ENCODE measurements at places on chromosomes 11 and 22.
A peak's percentile ranks its signal among the peaks of the same experiment; 100 is the strongest.

- no peak for DNase-seq
These were observed 9.7 kb upstream of the RCN1 start for GRCh38 chr11:32081129-32081641.

- no peak for DNase-seq
These were observed 14.9 kb upstream of the OR51S1 start for GRCh38 chr11:4863876-4864275.

DNA sequence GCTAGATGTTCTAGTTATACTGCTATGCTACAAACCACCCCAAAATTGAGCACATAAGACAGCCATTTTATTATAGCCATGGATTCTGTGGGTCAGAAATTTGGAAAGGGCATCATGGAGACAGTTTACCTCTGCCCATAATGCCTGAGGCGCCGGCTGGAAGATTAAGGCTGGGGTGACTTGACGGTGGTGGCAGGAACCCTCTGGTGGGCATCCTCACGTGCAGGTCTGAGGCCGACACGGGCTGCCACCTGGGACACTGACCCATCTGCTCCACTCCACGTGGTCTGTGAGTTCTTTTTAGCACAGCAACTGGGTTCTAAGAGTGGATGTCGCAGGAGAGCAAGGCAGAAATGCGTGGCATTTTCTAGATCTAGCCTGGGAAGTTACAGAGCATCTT, 40.0 kb upstream of the PRDM11 start:
- no peak for DNase-seq

DNA sequence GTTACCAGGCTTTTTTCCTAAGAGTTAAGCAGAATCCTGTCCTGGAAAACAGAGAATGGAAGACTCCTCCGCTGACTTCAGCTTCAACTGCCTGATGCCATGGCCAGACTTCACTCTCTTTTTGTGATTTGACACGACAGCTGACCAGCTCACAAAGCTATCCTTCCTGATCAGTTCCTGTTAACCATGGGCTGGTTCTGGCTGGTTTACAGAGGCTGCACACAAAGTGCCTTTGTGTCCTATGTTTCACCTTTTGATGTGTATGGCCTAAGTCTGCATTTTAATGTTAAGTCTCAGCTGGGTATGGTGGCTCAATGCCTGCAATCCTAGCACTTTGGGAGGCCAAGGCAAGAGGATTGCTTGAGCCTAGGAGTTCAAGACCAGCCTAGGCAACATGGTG, 11.1 kb downstream of the FOLR3 start:
- DNase-seq = no peak

DNA sequence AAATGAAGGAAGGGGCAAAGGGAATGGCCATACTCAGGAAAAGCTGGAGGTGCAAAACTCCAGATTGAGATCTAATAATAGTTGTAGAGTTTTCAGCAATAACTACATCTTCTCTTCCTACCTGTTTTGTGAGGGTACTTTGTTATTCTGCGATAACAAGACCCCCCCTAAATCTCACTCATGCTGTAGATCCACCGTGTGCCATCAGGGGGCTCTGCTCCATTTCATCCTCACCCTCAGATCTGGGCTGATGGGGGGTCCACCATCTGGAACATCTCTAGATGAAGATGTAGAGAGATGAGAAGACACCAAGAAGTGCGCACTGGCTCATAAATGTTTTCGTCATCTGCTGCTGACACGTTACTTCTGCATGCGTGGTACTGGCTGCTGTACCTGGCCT, 135.9 kb upstream of the KIRREL3 start:
- no peak for DNase-seq

- DNase-seq = no peak
These were observed 26.1 kb downstream of the SMCO4 start for GRCh38 chr11:93517041-93517440.

- DNase-seq = no peak
These were observed 20.0 kb downstream of the DAGLA start for GRCh38 chr11:61700212-61700611.

DNA sequence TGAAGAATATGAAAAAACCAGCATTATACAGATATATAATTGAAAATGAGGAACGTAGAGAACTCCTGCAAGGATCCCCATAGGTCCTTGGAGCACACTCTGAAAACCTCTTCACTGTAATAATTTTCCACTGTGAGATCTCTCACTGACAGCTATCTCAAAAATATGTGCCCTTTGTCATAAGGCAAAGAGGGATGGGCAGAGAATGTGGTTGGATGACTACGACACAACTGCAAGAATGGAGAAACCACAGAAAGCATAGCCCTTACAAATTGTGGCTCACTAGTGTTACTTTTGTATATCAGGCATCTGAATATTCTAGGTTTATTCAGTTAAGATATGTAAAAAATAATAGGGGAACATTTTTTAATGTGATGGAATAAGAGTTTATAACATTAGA, 7.9 kb upstream of the CTSC start:
- no peak for DNase-seq

DNA sequence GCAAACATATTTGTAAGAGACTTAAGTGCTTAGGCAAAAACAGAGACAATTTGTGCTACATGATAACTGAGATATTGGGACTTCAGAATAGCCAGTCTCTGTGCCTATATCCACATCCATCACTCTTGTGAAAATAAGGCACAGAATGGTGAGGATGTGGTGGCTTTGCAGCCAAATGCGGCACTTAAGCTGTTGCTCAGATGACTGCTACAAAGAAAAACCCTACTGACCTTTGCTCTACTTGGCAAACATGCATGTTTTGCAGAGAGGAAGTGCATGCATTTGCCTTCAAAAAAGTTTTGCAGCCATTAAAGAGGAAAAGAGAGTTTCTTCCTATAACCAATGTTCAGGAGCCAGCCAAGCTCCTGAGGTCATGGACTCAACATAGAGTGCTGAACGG, 675.0 kb upstream of the KIRREL3 start:
- no peak for DNase-seq

- no peak for DNase-seq
These were observed 87.5 kb upstream of the RRM1 start for GRCh38 chr11:4006946-4007680.

DNA sequence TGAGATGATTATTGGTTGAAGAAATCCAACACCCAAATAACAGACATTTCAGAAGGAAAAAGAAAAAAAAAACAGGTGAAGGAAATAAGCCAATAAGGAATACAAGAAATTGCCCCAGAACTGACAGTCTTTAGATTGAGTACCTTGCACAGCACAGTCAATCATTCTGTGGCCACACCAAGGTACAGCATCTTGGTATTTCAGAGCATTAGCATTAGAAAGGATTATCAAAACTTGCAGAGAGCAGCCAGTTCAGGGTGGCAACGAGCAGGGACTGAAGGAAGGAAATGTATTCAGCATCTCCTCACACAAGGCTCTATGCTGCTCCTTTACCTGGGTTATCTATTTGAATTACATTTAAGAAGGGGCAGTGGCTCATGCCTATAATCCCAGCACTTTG, 2.1 kb downstream of the ADA2 start:
- DNase-seq = no peak

- peak; percentile 14 for DNase-seq
These were observed 1432.4 kb downstream of the FAM181B start for GRCh38 chr11:81301166-81301830.

- no peak for DNase-seq
These were observed 402.1 kb downstream of the CNTN5 start for GRCh38 chr11:99422581-99423427.

GRCh38 chr11:111814557-111815320, 48.5 kb upstream of the PPP2R1B start:
- DNase-seq = no peak

DNA sequence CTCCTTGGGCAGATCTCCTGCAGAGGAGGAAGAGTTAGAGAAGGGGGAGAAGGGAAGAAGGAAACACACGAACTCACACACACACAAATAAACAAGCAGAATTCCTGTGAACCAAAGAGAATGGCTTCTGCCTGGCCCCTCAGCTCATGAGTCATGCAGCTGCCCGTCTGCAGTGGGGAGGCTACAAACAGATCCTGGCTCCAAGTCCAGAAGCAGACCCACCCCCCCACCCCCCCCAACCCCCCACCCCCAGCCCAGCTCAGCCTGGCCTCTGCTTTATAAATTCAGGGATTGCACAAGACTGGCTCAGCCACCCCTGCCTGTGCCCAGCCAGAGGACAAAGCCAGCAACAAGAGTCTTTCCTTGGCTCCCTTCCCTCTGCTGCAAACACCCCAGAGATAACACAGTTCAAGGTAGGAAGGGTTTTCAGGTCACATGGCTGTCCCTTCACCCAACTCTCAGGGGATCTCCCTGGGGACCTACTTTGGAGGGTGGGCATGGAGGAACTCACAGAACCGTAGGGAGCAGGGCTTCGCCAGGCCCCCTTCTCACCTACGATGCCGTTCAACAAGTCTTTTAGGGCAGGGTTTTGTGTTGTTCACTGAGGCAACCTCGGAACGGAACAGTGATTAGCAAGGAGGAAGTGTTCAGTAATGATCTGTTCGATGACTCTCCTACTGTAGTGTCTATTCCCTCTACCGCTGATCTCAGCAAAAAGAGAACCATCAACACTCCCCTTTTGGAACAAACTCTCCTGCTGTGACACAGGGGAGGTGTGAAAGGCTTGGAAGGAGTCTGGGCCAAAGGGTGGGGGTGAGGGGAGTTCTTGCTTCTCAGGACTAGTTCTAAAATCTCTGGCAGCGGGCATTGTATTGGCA, 35.5 kb downstream of the RPL27A start:
- no peak for DNase-seq

DNA sequence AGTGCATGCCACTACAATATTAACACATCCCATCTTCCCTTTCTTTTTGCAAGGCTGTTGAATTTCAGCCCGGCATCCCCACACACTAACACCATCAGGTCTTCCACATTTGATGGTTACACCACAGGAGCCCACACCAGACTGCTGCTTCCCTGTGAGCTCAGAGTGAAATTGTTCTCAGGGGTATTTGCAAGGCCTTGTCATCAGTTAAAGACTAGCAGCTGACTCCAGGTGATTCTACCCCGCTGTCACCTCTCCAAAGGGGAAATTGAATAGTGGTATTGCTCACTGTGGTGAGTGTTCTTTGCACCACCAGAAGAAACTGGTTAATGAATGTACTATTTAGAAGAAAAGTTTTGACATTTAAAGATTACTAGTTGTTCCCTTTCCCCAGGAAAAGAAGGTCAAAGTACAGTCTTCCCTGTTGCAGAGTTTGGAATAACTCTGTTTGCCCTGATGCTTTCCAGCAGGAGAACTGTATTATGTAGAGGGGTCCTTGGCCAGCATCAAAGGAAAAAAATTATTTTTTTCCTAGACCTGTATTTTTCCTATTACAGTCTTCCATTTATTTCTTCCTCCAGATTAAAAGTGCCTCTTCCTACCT, 41.9 kb downstream of the BID start:
- DNase-seq = no peak

- DNase-seq = no peak
These were observed 85.2 kb upstream of the LINC01488 start for GRCh38 chr11:69396051-69396947.

- no peak for DNase-seq
These were observed 17.8 kb downstream of the CD82 start for GRCh38 chr11:44583353-44583669.

DNA sequence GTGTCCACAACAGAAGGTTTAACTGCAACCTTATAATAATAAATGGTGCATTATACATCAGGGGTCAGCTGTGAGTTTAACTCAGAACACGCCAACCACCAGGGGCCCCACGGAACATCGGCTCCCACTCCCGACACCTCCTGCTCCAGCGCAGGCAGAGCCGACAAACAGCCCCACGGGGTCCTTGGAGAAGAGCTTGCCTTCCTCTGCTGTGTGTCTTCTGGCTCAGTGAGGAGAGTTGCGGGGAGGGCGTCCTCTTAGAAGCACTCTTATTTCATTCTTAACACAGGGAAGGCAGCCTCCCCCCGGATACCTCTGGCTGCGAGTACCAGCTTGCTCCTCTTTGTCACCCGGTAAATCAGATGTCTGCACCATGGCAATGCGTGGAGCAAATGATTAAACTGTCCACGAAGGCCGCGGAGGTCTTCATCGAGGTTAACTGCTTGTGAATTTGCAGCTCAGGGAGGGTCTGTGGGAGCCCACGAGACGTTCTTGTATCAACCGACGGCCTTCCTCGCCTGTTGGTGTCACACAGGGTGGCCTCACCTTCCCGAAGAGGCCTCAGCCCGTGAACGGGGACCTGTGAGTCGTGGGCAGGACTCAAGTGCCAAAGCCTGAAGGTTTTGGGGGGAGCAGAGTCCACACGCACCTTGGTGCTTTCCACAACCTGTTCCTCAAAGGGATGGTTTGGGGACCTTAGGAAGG, 464.0 kb downstream of the BRD1 start:
- DNase-seq = no peak

DNA sequence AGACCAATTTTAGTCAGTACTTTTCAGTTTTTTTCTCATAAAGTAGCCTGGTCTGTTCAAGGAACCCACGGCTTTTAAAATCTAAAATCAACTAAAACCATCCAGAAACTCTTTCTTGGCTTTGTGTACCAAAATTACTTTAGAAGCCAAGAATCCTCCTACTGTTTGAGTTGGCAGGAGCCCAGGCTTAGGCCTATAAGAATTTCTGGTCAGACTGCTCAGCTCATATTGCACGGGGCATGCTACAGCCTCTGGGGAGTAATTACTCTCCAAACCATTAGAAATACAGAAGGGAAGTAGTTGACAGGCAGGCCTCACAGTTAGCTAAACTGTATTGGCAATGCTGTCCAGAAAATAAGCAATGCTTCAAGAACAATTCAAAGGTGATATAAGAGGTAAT, 1862.9 kb upstream of the RAG2 start:
- peak; percentile 65 for DNase-seq

GRCh38 chr11:102345904-102346303, 1.1 kb upstream of the BIRC2 start:
- no peak for DNase-seq

- DNase-seq = no peak
These were observed 28.6 kb upstream of the OR10G7 start for GRCh38 chr11:124069429-124070401.

DNA sequence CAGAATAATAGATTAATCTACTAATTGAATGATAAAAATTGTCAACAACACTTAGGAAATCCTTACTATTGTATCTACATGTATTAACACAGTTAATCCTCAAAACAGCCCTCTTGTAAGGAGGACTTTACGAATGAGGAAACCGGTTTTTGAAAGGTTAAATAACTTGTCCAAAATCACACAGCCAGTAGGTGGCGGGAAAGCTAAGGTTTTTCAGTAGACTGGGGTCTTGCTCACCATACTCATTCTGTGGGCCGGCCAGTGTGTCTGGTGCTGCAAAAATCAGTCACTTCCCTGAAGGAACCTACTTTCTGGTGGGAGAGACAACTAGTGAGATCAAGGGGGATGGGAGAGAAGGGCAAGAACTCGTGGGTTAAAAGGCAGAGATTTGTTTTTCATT, 3.8 kb downstream of the DCPS start:
- no peak for DNase-seq

- DNase-seq = no peak
These were observed 2.4 kb downstream of the DUSP18 start for GRCh38 chr22:30665266-30665665.

- DNase-seq = no peak
These were observed 79.1 kb downstream of the TBC1D22A start for GRCh38 chr22:46841522-46841921.

- peak; percentile 27 for DNase-seq
These were observed 496 bp downstream of the TMEM9B start for GRCh38 chr11:8963569-8964323.

All from NCI-H1436 (cell line).